ENCODE measurements at places on chromosomes 12 and 14. TPM values are rescaled to one million over a fixed set of nuclear protein-coding genes. Genes with fewer than 3 reads are reported as not detected.
A peak's percentile ranks its signal among the peaks of the same experiment; 100 is the strongest.

DNA sequence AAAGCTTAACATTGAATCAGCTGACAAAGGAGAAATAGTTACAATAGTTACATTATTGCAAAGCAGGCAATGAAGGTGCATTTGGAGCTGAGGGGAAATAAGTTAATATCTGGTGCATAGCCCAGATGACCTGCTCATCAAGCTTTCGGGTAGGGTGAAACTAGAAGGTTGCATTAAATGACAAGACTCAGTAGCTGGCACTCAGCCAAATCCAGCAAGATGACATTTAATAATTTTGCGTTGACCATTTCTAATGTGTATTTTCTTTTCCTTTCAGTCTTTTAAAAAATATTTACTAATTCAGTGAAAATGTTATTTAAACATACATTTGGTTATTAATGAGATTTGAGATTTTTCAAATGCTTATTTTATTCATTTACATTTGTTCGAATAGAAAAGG, 188.6 kb downstream of the SLC5A8 start:
- H3K27me3 ChIP-seq: no peaks in the 10 kb centered on the region
- H3K36me3 ChIP-seq: no peaks in the 10 kb centered on the region
- peak overlapping the region; percentile 57 for H3K27ac ChIP-seq
- DNase-seq: peak; percentile 5
- no peak overlapping the region for H3K4me3 ChIP-seq

- peaks cover 3% of the 10 kb centered on the region for H3K4me1 ChIP-seq
- H3K27ac ChIP-seq: no peak overlapping the region
- peaks cover 47% of the 10 kb centered on the region for H3K27me3 ChIP-seq
- no peak overlapping the region for H3K4me3 ChIP-seq
Observed at GRCh38 chr14:51784466-51784865, 75.9 kb upstream of the GNG2 start.

DNA sequence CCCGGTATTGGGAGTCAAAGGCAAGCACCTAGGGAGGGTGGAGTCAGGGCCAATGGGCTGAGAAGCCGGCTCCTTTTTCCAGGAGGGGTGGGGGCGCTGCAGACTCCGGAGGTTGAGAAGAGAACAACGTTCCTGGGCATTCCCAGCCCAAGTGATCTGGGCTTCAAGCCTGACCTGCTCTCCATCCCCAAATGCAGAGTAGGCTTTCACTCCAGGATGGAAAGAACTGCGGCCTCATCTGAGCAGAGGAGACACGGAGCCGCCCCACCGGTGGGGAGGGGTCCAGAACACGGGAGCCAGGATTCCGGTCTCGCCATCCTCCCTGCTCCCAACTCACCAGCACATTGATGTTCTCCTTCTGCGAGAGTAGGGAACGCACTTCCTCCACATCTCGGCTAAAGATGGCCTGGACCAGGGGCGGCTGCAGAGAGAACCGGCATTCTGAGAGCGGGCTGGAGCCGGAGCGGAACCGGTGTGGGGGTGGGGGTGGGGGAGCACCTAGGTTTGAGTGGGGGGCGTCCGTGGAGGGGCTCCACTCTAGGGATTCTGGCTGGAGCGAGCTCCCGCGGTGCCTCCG, 605 bp downstream of the ANKRD52 start:
- H3K27ac ChIP-seq: peak overlapping the region; percentile 22
- H3K4me3 ChIP-seq: peak overlapping the region; percentile 91
- H3K4me1 ChIP-seq: peaks cover 18% of the 10 kb centered on the region
- DNase-seq: peak; percentile 45

DNA sequence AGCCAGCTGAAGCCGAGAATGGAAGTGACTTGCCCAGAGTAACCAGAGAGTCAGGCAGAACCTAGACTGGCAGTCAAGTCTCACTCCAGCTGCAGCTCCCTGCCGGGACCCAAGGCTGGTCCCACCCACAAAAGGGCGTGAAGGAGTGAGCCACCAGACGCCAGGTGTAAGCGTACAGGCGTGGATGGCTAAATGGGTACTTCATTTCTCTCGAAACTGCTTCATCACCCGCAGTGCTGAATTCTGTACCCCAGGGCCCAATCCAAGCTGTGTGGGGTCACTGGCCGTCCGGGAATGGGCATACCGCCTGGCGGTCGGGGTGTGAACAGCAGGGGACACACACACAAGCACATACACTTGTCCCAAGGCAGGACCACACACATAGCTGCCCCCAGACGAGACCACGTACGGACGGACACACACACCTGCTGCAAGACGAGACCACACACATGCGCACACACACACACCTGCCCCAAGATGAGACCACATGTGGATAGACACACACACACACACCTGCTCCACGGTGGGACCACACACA, 34.8 kb downstream of the DEGS2 start:
- DNase-seq: no peak
- H3K36me3 ChIP-seq: no peaks in the 10 kb centered on the region
- H3K4me3 ChIP-seq: no peak overlapping the region
- H3K4me1 ChIP-seq: no peaks in the 10 kb centered on the region

DNA sequence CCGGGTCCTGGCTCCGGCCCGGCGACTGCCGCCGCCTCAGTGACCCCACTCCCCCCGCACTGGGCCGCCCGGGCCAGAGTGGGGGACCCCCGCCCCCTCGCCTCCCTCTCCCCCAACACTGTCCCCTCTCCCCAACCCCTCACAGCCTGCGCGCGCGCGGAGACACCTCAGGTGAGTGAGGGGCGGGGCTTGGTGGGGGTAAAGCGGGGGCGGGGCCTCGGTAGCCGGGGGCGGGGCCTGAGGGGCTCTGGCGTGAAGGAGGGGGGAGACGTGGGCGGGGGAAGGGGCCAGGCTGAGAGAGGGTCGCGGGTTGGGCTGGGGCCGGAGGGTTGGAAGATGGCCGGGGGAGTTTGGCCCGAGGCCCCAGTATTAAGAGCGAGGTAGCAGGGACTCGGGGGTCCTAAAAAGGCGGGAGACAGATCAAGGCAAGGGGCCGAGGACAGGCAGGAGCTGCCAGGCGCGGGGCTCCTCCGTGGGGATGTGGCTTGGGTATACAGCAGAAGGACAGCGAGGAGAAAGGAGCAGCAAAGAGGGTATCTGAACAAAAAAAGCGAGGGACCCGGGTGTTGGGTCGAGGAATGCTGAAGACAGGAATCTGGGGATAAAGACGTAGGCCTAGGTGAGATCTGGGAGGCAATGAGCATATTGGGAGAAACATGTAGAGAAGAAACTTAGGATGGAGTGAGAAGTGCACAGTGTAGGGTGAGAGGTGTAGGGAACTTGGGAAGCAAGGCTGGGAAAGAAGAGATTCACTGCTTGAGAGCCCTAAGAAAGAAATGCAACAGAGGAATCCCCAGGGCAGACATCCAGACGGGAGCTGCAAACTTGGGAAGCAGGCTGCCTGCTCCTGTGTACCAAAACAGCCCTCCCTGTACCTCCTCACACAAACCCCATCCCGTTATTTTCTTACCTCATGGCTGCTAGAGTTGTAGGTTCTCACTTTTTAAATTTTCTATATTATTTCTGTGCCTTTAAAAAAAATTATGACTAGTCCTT, 10.8 kb downstream of the SUOX start:
- H3K27ac ChIP-seq: no peak overlapping the region
- H3K4me1 ChIP-seq: peaks cover 5% of the 10 kb centered on the region
- no peaks in the 10 kb centered on the region for H3K27me3 ChIP-seq
- peak; percentile 37 for DNase-seq

DNA sequence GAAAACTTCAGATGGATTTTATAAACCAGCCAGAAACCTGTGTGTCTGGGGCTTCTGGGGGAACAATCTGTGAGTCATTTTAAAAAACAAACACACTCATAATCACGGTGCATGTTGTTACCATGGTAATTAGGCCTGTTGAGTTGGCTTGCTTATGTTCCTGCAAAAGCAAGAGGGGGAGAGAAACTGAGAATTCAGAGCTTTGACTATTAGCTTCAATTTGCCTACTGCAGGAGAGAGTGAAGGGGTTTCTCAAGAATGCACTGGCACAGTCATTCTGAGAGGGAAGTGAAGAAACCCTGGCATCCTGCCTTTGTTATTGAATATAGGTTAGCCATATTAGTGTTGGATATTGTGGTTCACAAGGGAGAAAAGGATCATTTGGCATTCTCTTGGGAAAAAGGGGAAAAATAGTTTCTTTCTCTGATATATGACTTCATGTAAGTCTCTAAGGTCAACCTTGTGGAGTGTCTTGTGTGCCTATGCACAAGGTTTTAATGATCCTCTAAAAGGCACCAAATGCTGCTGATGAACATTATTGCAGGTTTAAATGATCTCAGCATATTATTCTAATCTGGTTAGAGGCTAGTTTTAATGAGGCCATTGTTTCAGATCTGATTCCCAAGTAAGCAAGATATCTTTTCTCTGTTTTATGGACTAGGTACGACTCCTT, 12.9 kb downstream of the GNG2 start:
- H3K36me3 ChIP-seq: no peaks in the 10 kb centered on the region
- H3K4me1 ChIP-seq: peaks cover 9% of the 10 kb centered on the region
- H3K4me3 ChIP-seq: no peak overlapping the region

DNA sequence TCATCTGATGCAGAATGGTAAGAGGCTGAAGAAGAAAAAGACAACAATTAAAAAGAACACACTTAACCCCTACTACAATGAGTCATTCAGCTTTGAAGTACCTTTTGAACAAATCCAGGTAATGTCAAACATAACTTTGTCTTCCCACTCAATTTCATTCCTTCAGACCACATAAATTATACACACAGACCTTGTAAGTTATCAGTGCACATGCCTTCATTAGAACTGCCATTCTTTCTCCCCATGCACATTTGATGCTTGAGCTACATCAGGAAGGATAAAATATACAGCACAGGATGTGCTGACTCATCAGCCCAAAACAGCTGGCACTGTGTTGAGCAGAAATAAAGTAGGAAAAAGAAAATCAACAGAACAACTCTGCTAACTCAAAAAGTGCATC, 246.7 kb downstream of the PAWR start:
- peak; percentile 83 for DNase-seq
- H3K36me3 ChIP-seq: no peaks in the 10 kb centered on the region
- no peaks in the 10 kb centered on the region for H3K27me3 ChIP-seq
- peaks cover 22% of the 10 kb centered on the region for H3K4me1 ChIP-seq
- H3K27ac ChIP-seq: peak overlapping the region; percentile 33

DNA sequence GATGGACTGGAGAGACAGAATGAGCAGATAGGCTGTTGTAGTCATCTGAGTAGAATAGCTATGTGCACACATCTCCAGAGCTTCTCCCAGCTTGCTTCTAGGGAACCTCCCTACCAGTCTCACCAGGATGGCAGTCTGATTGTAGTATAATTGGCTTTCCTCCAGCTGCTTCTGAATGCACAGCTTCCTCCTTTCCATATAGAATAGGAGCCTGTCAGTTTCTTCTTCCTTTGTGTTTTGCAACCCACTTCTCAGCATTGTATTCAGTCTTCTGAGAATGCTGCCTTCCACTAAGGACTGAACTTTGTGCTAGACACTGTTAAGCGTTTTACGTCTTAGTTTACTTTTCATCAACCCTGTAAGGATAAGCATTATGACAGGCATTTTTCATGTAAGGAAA, 2.2 kb upstream of the CSAD start:
- H3K4me1 ChIP-seq: peaks cover 22% of the 10 kb centered on the region
- H3K27ac ChIP-seq: no peak overlapping the region
- DNase-seq: peak; percentile 26
- H3K27me3 ChIP-seq: no peaks in the 10 kb centered on the region

DNA sequence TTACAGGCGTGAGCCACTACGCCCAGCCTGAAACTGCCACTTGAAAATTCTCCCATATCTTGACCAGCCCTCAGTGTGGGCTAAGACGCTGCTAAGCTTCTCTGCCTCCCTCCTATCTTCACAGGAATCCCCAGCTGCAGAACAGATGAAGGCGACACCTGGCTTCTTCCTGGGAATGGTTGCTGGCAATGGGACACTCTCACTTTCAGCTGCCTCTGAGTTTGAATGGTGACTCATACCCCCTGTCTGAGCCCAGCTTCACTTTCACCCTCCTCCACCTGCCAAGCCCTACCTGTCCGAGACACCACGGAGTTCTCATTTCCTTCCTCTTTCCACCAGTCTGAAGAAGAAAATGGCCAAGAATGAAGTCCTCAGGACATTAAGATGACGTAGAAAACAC, 18.3 kb upstream of the VASH1 start:
- DNase-seq: no peak
- H3K27ac ChIP-seq: no peak overlapping the region
- H3K27me3 ChIP-seq: no peaks in the 10 kb centered on the region
- H3K4me3 ChIP-seq: no peak overlapping the region

DNA sequence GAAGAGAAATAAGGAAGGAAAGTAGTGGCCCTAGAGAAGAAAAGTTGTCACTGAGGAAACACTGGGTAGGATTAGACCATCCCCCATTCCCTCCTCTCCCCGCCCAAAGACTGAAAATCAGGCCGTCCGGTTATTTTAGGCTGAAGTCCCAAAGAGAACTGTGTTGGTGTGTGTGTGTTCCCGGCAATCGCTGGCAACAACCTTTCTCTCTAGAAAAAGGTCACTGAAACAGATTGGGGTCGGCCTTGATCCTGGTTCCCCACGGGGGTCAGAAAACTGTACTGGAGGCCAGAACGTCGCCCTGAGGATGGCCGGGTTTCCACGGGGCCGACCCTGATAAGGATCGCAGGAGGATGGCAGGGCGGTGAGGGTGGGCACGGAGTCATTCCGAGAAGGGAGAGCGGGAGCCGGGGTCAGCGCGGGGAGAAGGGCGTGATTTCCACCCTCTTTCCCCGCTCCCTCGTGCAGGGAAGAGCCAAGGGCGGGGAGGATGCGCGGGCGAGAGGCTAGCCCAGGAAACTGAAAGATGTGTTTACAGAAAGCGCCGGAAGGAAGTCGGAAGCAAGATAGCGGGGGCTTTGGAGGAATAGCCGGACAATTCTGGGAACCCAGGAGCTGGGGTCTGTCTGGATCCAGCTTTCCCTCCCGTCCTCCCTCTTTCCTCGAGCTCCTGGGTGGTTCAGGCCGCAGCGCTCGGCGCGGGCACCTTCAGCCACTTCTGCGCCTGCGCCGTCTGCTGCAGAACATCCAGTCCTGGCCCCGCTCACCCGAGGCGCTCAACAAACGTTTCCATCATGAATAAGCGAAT, 25.3 kb upstream of the SPTLC2 start:
- no peaks in the 10 kb centered on the region for H3K27me3 ChIP-seq
- peak; percentile 82 for DNase-seq
- peak overlapping the region; percentile 1 for H3K27ac ChIP-seq
- H3K4me3 ChIP-seq: peak overlapping the region; percentile 22
- H3K36me3 ChIP-seq: no peaks in the 10 kb centered on the region
- peaks cover 20% of the 10 kb centered on the region for H3K4me1 ChIP-seq

GRCh38 chr14:58637040-58637390, 747 bp upstream of the DACT1 start:
- no peak for DNase-seq
- H3K27me3 ChIP-seq: peaks cover 55% of the 10 kb centered on the region
- no peak overlapping the region for H3K27ac ChIP-seq
- H3K4me1 ChIP-seq: peaks cover 8% of the 10 kb centered on the region

- no peak overlapping the region for H3K4me3 ChIP-seq
- H3K27ac ChIP-seq: no peak overlapping the region
- H3K36me3 ChIP-seq: no peaks in the 10 kb centered on the region
- no peak for DNase-seq
- peaks cover 12% of the 10 kb centered on the region for H3K27me3 ChIP-seq
Observed at GRCh38 chr12:54622463-54623183, 12.1 kb downstream of the LACRT start.

GRCh38 chr12:128445415-128446127, 178.6 kb downstream of the TMEM132C start:
- H3K36me3 ChIP-seq: no peaks in the 10 kb centered on the region
- DNase-seq: no peak
- H3K27me3 ChIP-seq: no peaks in the 10 kb centered on the region

The MEG3 gene
- total RNA-seq: 227 TPM

The TAS2R42 gene
- not detected for total RNA-seq

The MGP gene
- total RNA-seq: 284 TPM

The RAN gene
- total RNA-seq: 1,212 TPM

The REM2 gene
- not detected for total RNA-seq

The FAM222A gene
- 1.7 TPM for total RNA-seq

The MYRFL gene
- total RNA-seq: not detected

The CLEC2A gene
- not detected for total RNA-seq

The NDUFB1 gene
- total RNA-seq: 95.2 TPM
